ENCODE measurements at places on chromosomes 4 and X.
A peak's percentile ranks its signal among the peaks of the same experiment; 100 is the strongest.

DNA sequence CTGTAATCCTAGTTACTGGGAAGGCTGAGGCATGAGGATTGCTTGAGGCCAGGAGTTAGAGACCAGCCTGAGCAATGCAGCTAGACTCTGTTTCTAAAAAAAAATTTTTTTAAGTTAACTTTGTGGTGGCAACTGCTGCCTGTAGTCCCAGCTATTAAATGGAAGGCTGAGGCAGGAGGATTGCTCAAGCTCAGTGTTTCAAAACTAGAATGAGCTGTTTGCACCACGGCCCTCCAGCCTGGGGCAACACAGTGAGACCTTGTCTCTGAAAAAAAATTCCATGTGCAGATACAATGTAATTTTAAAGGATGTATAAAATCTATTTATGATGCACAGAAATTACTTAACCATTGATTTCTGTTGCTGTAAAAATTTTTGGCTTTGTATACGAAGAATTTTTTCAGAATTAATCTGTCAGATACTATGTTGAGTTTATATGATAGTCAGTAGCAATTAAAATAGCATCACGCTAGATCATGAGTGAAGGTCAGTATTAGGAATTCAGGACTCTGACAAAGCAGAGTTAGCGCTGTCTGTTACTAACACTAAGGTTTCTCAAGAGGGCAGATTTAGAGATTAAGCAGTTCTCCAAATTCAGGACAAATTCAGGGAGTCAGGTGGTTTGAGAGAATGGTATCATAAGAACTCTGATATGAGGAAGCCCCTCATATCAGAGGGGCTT lies 8.3 kb upstream of the AGA start:
- no peak for DNase-seq

- DNase-seq: no peak
These were observed 661 bp downstream of the SPIN4 start for GRCh38 chrX:63350465-63350877.

- no peak for DNase-seq
These were observed 56.0 kb downstream of the PDLIM5 start for GRCh38 chr4:94507708-94508107.

DNA sequence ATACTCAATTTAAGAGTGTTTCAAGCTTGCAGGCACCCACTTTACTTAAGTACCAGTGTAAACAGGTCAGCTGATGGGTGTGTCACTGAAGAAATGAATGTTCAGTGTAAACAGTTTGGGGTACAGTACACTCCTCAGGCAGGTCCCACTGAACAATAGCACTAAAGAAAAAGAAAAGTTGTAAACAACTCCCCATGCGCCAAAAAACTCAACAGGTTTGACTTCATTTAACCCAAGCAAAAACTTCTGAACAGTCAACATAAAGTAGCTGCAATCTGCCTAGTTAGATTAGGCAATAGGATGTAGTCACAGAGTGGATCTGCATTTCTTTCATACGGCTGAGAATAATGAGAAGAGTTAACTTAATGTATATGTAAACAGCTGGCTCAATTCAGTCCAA lies 93.2 kb downstream of the FAM13A start:
- DNase-seq: no peak

GRCh38 chr4:84481077-84481859 lies 17.8 kb downstream of the NKX6-1 start:
- no peak for DNase-seq

- no peak for DNase-seq
These were observed 125.9 kb upstream of the KLHL4 start for GRCh38 chrX:87391742-87392141.

- no peak for DNase-seq
These were observed 108.6 kb downstream of the PALLD start for GRCh38 chr4:168605411-168605810.

- DNase-seq: no peak
These were observed 227.1 kb downstream of the MID1 start for GRCh38 chrX:10393241-10393640.

DNA sequence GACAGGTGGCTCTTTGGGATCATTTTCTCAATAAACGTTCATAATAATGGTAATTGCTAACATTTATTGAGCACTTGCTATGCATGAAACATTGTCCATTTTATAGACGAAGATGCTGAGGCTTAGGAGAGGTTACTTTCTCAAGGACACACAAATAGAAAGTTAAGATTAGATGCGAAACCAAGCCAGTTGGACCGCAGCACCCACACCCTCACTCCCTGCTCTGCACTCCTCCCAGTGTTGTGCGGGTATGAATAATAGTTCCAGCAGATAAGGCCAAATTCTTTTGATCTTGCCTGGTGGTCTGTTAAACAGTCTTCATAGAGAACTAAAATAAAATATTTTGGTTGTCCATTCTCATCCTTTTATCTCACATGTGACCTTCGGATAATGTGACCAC lies 85.0 kb upstream of the BEND4 start:
- no peak for DNase-seq

GRCh38 chr4:105210916-105211315 lies 64.2 kb downstream of the TET2 start:
- DNase-seq: no peak

DNA sequence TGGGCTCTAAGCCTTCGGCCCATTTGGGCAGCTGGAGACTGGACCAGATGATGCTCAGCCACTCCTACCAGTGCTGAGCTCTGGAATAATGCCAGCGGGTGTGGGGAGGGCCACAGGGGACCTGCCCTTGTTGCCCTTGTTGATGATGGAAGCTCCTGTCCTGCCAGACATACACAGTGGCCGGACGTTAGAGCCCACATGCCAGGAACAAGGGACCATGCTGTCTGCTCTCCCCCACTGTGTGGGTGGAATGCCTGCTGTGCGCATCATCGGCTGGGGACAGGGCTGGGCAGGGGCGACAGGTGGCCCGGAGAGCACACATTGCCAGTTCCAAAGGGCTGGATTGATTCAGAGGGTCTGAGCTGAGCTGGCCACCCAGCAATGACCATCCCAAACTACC lies 2.0 kb downstream of the ABLIM2 start:
- no peak for DNase-seq

DNA sequence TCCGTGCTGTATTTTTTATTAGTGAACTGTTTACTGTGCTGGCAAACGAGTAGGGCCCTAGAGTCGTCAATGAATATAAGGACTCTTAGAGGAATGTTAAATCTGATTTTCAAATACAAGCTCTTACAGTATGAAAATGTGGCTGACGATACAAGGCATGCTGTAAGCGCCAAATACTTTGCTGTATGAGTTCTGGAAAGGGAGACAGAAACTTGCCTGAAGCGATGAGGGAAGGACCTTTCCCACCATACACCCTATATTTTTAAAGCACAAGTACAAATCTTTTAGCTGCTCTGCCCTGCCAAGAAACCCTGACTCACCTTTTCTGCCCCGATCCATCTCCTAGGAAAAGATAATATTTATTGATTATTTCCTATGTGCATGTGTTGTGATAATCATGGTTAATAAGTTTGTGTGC lies 15.7 kb upstream of the RUFY3 start:
- no peak for DNase-seq

DNA sequence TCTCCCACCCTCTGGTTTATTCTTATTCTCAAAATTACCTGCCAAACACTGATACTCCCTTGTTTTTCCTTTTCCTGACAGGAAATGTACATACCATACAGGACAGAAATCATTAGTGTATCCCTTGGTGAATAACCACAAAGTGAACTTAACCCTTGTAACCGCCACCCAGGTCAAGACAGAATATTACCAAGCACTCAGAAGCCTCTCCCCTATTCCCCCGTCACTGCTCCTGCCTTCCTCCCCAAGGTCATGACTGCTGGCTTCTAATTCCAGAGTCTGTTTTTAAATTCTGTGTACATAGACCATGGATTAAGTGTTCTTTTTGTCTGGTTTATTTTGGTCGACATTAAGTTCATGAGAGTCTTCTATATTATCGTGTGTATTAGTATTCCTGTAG lies 37.7 kb downstream of the HTT start:
- no peak for DNase-seq

GRCh38 chr4:143140696-143141095 lies 44.0 kb upstream of the USP38 start:
- DNase-seq: peak; percentile 3

DNA sequence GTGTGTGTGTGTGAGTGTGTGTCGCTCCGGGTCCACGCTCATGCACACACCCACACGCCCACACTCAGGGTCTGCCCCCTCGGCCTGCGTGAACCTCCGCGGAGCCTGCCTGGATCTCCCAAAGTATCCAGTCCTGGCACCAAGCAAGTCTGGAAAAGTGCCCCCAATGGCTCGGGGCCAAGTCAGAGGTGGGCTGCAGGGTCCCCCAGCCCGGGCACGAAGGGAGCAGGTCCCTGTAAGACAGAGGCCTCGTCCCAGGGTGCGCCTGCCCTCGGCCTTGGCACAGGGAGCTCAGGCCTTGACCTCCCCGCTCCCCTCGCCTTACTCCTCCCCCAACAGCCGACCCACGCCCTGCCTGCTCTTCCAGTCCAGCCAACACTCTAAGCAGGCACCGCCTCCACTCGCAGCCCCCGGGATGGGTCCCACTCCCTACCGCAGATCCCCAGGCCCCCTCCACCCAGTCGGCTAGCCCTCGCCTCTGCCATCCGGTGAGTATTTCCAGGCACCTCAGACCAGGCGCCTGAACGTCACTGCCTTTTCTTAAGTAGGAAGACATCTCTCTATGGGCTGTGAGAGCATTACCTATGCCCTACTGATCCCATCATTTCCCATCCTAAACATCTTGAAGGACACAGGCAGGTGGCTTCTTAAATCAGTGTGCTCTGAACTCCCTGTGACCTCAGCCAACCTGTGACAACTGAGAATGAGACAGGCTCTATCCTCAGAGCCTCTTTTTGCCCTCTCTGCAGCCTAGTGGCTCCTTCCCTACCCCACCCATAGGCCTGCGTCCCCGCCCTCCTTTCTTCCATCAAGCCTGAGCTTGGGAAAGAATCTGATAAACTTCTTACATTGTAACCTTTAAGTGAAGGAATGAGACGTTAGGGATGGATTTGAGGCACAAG lies 704 bp downstream of the FAM114A1 start:
- no peak for DNase-seq

GRCh38 chr4:5137927-5138326 lies 86.6 kb downstream of the STK32B start:
- no peak for DNase-seq

- DNase-seq: no peak
These were observed 1087.8 kb downstream of the C4orf33 start for GRCh38 chr4:130183766-130184165.

DNA sequence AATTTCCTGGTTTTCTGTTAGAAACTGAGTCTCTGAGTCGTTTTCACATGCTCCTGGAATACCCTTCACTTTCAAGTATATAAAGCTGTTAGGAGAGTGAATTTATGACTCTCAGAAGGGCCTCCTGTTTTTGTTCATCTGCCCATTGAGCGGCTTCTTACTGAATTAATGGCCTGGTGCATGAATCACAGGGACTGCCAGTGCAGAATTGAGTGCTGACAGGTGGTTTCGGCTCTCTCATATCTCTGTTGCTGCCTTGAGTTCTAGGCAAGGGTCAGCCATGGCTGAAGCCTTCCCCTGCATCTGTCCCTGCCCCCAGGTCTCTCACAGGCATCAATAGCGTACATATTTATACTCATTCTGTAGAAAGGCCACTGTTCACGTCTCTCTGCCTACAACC lies 22.7 kb upstream of the SEPSECS start:
- DNase-seq: no peak

- DNase-seq: peak; percentile 18
These were observed 44.3 kb downstream of the IL21 start for GRCh38 chr4:122576261-122577188.

DNA sequence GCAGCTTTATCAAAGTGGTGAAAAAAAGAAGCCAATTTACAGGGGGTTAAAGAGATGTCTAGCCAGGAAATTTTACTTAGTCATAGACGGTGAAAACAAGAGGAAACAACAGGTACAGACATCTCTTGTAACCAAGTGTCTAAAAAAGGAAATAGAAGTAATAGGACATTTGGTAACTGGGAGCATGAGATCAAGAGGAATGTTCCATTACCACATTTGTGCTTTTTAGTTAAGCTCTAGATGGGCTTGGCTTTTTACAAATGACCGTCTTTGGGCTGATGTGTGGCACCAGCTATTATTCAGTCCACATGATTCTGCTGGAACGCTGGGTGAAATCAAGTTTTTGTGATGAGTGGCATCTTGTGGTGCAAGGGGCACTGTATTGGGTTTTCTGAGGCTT lies 179.5 kb downstream of the SMIM20 start:
- no peak for DNase-seq

GRCh38 chr4:55578341-55579010 lies 13.6 kb downstream of the PDCL2 start:
- no peak for DNase-seq

DNA sequence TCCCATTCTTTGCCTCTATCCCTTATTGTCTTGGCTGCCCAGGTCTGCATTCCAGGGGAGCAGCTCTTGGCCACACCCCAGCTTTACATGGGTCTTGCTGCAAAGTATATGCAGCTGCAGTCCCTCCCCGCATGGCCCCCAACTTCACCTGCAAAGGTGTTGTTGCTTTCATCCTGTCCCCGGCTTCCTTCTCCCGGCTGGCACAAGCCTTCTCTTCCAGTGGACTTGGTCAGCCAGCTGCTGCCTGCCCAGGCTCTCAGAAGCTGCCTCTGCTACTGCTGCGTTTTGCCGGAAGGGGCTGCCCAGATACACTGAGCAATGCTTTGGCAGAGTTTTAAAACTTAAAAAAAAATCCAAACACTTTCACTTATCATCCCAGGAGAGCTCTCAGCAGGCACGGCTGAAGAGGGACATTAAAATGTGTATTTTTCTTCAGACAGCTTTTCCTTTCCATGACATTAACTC lies 121.2 kb upstream of the PDLIM3 start:
- no peak for DNase-seq

All from NT2/D1 (cell line).